ENCODE measurements at places on chromosomes 7 and 10.

DNA sequence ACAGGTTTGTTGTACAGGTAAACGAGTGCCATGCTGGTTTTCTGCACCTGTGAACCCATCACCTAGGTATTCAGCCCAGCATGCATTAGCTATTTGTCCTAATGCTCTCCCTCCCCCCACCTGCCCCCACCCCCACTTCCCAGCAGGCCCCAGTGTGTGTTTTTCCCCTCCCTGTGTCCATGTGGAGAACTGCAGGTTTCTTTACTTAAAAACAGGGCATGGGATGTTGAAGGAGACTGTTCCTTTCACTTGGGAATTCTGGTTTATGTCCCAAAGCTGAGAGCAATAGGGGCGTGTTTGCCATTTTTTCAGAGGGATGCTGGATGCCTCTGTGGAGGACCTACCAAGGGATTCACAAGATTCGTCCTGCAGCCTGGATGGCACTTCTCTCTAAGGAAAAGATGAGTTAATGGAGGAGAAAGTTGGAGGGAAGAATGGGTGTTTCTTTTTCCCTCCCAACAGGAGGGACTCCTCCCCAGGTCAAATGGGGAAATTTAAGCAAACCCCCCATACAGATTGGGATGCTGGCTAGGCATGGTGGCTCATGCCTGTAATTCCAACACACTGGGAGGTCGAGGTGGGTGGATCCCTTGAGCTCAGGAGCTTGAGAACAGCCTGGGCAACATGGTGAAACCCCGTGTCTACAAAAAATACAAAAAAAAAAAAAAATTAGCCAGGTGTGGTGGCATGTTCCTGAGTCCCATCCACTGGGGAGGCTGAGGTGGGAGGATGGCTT lies 136.0 kb downstream of the GALNT17 start:
- no peak for DNase-seq

DNA sequence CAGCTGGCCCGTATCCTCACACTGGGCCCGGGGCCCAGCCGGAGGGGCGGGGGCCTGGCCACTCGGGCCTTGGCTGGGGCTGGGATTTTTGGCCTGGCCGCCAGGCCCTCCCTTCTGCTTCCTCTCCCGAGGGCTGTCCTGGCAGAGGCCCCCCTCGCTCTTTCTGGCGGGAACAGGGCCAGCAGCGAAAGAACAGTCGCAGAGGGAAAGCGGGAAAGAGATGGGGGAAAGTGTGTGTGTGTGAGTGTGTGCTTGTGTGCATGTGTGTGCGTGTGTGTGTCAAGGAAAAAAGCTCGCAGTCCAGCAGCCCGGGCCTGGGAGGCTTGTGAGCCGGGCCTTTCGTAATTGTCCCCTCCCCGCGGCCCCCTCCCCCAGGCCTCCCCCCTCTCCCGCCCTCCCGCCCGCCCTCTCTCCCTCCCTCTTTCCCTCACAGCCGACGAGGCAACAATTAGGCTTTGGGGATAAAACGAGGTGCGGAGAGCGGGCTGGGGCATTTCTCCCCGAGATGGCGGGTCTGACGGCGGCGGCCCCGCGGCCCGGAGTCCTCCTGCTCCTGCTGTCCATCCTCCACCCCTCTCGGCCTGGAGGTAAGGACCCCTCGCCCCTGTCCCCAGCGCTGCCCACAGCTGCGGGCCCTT lies at the start of gene ELN:
Gene ELN, plus strand, starts transcription at position 491 of the 638 bp plus-strand sequence. Its CDS starts 15 bp downstream, at position 506.
- DNase-seq, result no peak

GRCh38 chr7:115410972-115411686 lies 489.2 kb downstream of the MDFIC start:
- DNase-seq, result no peak

GRCh38 chr10:97550336-97551149 lies 22.0 kb upstream of the ANKRD2 start:
- no peak for DNase-seq

DNA sequence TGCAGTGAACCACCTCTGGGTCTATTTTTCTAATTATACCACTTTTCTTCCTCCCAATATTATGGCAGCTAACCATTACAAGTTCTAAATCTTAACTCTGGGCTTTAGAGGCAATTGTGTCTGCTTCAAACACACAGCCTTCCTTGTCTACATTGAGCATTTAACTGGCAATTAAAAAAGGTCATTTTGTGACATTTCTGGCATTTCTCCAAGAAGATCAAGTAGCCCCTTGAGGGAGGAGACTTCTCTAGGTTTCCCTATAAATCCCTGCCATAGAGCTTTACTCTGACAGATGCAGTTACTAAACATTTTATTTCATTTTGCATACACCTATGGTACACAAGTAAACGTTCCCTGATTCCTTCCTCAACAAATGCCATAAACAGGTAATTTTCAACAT lies 33.4 kb upstream of the FAM133B start:
- no peak for DNase-seq

- no peak for DNase-seq
Measured at GRCh38 chr7:92685136-92686042, 95.2 kb upstream of the FAM133B start.

- no peak for DNase-seq
Measured at GRCh38 chr7:94579470-94579869, 69.9 kb downstream of the CASD1 start.

DNA sequence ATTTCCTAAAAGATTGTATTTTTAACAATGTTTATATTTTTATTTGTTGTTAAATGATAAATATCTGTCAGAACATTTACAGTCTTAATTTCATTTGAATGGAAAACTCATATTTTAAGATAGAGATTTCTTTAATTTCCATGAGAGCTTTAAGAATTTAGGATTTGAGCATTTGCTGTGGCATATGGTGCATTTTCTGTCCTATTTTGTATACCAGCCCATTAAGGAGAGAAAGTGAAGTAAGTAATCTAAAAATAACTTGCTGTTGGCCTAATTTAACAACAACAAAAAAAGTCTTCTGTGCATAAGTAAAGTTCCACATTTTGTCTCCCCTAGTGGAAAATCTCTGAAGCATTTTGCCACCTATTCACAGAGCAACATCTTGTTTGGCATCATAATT lies 190.9 kb upstream of the PPP1R3A start:
- DNase-seq, result no peak

GRCh38 chr10:7008645-7009044 lies 402.2 kb downstream of the SFMBT2 start:
- no peak for DNase-seq

DNA sequence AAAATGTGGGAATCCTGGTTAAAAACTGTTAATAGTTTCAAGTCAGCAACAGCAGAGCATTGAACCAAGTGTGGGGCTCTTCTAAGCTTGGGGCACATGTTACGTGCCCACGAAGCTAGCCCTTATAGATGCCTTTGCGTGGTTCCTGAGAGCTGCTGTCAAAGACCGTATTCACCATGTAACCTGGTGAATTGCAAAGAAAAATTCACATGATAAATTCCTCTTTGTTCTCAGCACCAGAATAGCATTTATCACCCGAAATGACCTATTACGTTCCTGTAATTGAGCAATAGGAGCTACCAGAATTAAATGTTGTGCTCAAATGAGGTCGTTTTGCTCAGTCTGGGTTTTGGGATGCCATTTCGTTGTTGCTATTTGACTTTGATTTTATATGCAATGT lies 202.6 kb upstream of the PRPS1L1 start:
- DNase-seq, result no peak

DNA sequence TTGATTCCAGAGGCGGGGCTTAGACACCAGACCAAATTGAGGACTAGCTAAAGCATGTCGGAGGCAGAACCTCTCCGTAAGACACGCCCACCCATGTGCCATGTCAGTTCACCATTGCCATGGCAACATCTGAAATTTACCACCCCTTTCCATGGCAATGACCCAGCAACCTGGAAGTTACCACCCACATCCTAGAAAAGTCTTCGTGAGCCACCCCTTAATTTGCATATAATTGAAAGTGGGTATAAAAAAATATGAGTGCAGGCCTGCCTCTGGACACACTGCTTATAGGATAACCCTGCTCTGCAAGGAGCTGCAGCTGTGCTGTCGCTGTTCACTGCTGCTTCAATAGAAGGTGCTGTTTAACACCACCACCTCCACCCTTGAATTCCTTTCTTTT lies 28.0 kb downstream of the TMEM270 start:
- no peak for DNase-seq

- no peak for DNase-seq
Measured at GRCh38 chr10:132405463-132405991, 8.5 kb downstream of the PWWP2B start.
